Retina (tissue), 1 donor: ENCODE measurements at places on chromosomes 1 and 21.

DNA sequence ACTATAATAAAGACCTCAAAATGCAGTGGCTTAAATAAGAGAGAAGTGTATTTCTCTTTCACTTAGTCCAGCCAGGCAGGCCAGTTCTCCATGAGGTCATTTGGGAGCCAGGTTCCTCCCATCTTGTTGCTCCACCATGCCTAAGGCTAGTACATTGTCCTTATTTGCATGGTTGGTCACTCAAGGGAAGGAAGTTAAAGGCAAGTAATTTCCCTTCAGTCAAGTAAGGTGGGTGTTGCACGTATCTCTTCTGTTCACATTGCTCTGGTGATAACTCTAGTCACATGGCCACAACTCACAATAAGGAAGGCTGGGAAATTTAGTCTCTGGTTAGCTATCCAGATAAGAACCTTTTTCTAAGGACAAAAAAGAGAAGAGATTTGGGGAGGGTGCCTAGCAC, 27.2 kb upstream of the TADA1 start:
- no peak for DNase-seq

DNA sequence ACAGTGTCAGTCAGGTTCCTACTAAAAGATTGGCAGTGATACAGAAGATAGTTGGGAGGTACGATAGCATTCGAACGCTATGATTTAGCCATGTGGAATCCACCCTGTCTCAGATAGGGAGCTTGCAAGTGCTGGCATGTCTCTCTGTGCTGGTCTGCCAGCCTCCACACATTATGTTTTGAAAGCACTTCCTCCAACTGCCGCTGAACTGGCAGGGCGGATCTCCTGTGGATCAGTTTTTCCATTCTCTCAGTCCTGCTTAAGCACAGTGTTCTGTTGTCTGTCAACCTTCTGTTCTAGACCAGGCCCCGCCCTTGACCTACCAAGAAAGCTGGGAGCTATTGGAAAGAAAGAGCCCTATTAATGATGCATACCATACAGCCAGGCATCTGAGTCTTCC, 65.5 kb upstream of the PALMD start:
- no peak for DNase-seq

GRCh38 chr1:67952071-67952470, 98.4 kb downstream of the DIRAS3 start:
- no peak for DNase-seq

DNA sequence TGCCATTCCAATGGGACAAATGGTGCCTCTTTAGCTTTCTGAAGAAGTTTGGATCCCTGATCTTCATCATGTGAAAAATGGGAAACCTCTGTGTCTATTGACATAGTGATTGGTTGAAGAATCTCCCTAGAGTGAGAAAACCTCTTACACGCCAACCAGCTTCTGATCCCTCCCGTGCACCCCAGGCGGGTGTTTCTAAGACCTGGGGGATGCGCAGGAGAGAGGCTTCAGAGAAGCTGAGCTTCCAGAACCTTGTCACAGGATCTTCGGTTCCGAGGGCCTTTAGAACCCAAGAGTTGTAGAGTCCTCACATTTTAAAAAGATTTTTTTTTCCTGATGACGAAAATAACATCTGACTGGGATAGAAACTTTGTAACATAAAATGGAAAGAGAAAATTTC, 11.3 kb downstream of the PODN start:
- DNase-seq = no peak

GRCh38 chr1:21849909-21850576, 38.0 kb downstream of the LDLRAD2 start:
- DNase-seq = no peak
